ENCODE measurements at places on chromosomes 2 and 18.

DNA sequence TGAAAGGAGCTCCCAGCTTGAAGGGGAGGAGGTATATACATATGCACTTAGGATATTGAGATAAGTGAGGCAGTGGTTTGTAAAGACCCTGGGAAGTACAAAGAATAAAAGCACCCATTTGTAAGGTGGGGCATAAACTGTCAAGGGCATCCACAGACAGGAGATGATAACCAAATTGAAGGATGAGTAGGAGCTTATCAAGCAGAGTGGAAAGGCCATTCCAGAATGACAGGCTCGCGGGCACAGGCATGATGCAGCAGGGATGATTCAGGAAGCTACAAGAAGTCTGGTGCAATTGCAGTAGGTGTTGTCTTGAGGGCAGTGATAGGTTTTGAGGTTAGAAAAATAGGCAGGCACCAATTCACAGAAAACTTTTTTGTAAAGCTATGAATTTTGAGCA is 504.8 kb downstream of the PIK3C3 start:
- no peak for DNase-seq

DNA sequence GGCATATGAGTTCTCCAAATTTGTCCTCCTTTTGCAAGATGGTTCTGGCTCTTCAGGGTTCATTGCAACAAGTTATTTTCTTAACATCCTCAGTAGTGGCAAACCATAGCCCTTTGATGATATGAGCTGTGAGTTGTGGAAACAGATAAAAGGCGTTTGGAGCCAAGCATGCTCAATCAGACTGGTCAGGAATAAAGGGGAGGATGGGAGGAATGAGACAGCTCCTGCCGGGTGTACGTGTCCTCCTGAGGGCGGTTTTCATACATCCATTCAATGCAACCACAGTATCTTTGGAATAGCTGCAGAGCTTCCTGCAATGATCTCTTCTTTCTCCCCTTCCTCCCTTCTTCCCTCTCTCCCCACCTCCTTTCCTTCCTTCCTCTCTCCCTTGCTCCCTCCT is 245.8 kb downstream of the GLI2 start:
- DNase-seq, result no peak

GRCh38 chr18:51278045-51278649 is 80.7 kb upstream of the MEX3C start:
- DNase-seq, result no peak

GRCh38 chr2:8498994-8499393 is 182.9 kb upstream of the ID2 start:
- DNase-seq, result no peak

DNA sequence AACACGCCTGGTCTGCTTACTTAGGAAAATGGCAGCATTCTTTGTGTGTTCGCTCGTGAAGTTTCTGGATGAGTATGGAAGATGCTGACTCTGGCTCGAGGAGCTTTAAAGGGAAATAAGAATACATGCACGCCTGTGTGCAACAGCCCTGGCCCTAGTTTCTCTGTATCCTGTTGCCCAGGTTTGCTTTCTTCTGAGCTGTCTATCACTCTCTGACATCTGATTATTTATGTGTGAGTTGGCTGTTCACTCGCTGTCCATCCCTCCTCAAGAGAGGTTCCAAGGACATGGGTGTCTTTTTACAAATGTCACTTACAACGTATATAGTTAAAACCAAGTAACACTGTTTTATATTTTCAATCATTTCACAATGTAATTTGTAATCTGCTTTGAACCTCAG is 16.0 kb downstream of the SLC9A2 start:
- no peak for DNase-seq

Measured in ascending aorta (tissue), 2 donors.